Stimulated activated CD4-positive, alpha-beta T cell treated with anti-CD3 and anti-CD28 coated beads, TNF-alpha, amount 100 ng/mL, for 4 hours (primary cell): ENCODE measurements at places on chromosomes 13 and 19.

DNA sequence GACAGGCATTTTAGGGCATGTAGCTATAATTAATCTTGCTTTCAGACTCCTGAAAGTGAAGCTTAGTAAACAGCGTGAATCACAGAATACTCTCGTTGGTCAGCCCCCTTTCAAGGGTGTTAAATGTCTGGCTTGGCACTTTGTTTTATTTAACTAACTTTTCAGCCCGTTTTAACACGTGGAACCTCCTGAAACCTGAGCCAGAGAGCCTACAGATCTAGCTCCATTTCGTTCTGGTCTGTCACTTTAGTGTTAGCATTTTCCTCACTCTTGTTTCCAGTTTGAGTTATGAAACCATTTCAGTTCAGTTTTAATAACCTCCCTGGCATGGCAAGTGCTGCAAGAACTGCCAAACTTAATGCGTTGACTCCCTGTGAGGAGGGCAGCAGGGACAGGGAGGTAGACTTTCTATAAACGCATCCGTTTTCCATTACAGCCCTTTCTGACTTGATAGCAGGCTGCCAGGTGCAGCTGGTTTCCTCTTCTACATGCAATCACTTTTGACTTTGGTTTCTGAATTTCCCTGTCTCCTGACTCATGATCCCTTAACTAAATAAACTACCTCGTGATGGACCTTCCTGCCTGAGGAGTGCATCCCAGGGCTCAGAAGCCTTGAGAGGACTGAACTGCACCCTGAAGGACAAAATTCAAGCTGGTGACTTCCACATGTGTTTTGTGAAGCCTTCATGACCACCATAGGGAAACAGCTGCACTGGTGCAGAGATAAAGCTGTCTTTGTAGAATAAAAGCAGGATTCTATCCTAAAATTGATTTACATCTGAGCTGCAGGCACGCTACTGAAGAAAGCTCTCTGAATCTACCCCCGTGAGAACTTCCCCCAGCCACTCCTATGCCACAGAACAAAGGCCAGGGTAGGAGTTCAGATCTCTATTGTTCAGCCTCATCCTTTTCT is 192.6 kb downstream of the DLEU7 start:
- DNase-seq = no peak

- no peak for DNase-seq
Observed at GRCh38 chr19:18440415-18440877, 2.5 kb upstream of the ISYNA1 start.

- DNase-seq = no peak
Observed at GRCh38 chr13:40969169-40969901, 49.8 kb downstream of the ELF1 start.

- DNase-seq = no peak
Observed at GRCh38 chr19:17423429-17424208, 3.8 kb downstream of the MVB12A start.

DNA sequence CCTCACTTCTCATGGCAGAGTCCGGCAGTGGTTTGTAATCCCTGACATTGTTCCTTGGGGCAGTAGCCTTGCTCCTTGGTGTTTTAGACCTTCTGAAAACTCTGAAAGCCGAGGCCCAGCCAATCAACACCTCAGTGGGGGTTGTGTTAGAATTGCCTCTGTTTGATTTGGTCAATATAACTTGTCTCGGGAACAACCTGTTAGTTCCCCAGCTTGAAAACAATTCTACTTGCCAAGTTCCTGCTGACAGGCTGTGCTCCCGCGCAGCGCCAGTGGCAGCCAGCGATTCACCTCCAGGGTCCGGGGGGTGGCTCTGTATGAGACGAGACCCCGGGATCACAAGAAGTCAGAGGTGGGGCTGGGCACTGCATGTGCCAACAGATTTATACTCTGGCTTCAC is 81.4 kb upstream of the MEDAG start:
- DNase-seq = no peak

DNA sequence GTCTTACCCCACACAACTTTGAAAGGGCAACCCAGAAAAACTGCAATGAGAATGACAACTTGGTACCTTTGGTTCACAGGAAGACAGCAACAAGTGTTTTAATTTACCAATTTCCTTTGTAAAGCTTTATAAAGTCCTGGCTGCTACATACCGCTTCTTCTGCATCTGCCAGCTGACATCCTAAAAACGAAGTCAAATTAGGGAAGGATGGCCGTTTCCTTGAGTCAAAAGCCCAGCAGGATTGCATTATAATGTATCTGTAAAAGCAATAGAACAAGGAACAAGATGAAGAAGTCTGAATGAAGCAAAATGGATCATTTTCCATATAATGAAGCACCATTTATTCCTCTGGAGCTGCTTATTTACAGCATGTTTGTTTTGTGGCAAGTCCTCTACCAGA is 25.8 kb upstream of the URAD start:
- no peak for DNase-seq

DNA sequence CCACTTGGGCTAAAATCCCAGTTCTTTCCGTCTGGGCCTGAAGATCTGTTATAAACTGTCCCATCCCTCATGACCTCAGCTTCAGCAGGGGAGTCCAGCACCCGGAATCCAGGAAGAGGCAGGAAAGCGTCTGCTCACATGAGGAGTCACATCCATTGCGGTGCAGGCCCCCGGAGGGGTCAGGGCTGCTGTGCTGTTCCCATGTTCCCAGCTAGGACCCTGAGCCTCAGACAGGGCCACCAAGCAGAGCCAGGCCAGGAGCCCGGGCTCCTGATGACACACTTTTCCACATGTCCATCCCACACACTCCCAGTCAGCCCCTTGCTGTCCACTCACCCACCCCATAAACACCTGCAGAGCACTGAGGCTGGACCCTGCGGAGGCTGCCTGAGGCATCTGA is 45.3 kb upstream of the VSTM2B start:
- DNase-seq = no peak

DNA sequence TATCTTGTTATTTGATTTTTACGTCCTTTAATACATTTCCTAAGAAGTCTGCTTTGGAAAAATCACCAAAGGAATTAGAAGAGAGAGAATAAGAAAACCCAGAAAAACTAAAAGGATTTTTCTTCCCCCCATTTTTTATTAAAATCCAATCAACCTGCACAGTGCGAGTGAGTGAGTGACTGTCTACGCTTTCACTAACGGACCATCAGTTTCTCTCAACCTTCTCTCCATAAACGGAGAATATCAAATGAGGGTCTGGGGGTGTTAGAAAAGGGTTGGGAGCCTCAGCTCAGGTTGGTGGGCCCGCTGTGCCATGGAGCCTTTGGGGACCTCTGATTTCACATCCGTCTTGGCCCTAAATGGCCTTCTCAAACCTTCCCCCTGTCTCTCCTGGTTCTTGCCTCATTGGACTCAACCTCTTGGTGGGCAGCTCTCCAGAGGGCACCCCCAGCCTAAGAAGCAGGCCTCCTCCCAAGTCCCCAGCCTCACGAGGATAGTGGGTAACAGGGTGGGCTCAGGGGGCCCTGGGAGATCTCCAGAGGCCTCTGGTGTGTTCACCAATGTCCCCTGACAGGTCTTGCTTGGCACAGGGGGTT is 763 bp upstream of the LRP3 start:
- DNase-seq = no peak

- no peak for DNase-seq
Observed at GRCh38 chr19:2385053-2385721, 25.1 kb downstream of the TMPRSS9 start.

- DNase-seq = no peak
Observed at GRCh38 chr19:51729781-51730180, 6.0 kb upstream of the HAS1 start.

DNA sequence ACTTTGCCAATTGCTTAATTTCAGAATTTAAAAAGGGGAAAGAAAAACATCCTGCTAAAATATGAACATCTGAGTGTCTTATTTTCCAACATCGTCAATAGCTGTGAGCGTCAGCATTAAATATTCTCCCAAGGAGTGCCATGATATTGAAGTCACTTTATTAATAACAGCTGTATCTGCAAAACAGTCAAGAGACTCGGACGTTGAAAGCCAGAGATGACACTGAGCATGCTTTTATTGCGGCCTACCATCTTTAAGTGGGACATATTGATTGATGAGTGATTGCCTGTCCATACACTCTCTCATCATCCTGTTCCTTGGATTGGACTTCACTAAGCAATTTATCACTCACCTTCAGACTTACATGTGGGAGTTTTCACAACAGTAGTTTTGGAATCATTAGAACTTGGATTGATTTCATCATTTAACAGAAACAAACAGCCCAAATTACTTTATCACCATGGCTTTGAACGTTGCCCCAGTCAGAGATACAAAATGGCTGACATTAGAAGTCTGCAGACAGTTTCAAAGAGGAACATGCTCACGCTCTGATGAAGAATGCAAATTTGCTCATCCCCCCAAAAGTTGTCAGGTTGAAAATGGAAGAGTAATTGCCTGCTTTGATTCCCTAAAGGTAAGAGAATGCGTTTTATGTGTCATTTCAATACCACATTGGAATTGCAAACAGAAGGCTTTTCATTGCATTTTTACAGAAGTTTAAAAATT is 53.8 kb downstream of the MBNL2 start:
- DNase-seq = no peak

DNA sequence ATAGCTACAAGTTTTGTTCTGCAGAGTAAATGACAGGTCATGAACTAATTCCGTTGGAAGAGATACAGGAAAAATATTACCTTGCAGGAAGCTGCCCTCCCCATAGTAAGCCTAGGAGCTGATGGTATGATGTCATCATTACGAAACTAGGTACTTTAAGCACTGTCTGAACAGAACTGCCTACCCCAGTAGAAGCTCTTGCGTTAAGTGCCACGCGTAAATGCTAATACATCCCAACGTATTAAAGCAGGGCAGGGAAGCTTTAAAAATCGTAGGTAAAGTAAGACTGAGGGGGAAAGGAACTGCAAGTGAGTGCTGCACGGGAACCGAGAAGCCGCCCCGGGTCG is 572 bp downstream of the UGGT2 start:
- DNase-seq = no peak

DNA sequence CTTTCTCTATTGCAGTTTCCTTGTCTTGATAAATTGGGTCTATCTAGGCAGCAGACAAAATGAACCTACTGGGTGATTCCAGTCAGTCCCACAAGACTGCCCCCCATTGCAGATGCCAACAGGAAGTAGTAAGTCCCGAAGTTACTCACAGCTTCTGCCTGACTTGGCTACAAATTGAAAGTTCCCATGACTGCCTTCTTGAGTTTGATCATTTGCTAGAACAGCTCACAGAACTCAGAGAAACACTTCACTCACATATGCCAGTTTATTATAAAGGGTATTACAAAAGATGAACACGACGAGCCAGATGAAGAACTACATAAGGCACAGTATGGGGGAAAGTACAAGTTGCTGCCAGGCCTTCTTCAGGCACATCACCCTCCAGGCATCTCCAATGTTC is 50.0 kb downstream of the TEX26 start:
- no peak for DNase-seq

GRCh38 chr19:2274931-2275535 is 6.9 kb downstream of the PEAK3 start:
- no peak for DNase-seq

DNA sequence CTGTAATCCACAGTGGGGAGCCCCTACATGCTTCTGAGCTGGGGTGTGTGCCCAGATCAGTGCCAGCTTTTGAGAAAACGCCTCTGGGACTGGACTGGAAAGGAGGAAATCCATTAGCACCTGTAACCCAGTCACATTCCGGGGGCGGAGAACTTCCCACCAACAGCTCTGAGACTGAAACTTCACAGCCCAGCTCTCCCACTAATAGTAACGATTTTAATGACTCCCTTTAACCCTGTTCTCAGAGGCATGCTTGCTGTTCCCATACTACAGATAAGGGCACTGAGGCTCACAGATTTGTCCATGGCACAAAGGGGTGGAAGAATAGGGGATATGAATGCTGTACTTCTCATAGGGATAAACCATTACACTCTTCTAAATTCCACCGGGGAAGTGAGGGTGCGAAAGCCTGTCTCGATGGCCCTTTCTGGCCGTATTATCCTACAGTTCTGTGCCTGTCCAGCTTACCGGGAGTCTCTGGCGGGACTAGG is 851 bp downstream of the FBXO46 start:
- no peak for DNase-seq

DNA sequence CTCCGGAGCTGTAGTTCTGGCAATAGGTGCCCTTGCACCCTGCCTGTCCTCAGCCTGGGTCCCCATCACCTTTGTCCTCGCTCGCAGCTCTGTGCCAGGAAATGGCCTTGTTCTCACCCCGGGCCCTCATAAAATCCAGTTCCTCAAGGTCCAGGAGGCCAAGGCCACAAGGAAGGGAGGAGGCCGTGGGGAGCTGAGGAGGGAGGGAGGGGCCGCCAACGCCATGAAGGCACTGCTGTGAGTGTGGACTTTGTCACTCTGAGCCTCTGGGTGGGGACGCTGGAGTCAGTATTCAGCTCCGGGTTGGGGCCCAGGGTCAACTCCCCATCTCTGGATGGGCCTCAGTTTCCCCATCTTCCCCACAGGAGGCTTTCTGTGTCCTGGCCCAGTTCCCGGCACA is 9.2 kb upstream of the GNA11 start:
- no peak for DNase-seq

GRCh38 chr13:88637935-88638334 is 966.8 kb downstream of the SLITRK5 start:
- no peak for DNase-seq

DNA sequence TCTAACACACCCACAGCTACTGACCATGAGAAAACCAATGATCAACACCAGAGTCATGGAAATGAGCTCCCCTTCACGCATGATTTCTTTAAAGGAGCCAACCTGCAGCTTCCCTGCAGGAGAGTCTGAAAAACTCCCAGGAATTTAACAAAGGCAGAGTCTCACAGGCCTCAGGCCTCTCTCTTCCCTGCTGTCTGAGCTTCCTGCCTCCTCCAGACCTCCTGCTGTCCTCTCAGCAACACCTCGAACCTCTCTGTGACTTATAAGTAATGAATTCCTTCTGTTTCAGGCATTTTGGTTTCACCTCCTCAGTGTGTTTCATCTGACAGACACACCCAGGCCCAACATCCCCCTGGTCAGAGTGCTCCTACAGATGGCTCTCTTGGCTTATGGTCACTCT is 1044.4 kb downstream of the UQCRFS1 start:
- no peak for DNase-seq

DNA sequence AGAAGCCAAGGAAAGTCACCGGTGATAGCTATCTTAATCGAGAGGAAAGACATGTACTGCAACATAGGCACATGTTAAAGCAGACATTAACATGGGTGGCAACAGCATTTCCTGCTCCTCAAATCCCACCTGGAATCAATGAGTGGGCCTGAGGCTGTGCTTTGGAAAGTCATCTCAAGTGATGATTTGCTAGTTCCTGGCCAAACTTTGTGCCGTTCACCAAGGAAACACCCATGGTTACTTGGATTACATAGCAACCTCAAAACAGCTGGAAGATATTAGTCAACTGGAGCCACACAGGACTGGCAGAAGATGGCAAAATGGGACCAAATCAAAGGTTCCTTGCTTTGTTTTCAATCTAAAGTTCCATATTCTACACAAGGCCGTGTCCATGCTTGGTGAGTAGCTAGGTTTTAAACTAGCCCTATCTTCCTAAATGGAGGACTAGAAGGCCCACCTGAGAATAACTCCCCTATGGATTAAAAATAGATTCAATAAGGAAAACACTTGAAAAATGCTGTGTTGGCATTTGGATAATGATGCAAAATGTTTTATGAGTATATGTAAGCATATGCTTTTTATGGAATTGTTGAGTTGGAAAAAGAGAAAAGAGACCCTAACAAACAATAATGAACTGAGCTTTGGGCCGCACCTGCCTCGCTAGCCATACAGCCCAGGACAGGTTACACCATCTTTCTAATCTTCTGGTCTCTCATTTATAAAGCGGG is 144.5 kb downstream of the RGCC start:
- DNase-seq = no peak

GRCh38 chr19:53102756-53103233 is 427 bp downstream of the ZNF160 start:
- peak; percentile 11 for DNase-seq

- DNase-seq = no peak
Observed at GRCh38 chr19:55373306-55373992, 3.2 kb upstream of the TMEM190 start.
